Ascending aorta (tissue), 2 donors: ENCODE measurements at places on chromosomes 1 and 21.

DNA sequence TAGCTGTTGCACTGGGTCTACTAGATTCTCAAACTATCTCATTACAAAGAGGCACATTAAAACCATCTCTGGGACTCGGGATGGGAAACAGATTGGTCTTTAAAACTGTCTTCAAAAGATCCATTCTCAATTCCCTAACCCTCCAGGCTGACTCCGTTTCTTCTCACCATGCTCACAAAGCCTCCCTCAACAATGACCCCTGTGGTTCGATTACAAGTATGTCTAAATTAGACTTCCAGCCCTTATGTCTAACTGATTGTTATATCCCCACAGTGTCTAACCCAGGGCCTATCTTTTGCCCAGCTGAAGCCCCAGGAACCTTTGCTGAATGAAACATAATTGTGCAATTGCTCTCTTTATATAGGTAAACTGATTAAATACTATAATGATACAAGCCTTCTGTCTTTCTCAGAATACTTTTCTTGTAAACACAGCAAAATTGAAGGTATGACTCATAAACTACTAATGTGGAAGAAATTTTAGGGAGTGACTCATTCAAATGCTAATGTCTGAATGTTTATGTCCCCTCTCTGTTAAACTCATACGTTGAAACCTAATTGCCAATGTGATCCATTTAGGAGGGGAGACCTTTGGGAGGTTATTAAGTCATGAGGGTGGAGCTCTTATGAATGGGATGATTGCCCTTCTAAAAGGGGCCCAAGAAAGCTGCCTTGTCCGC lies 65.6 kb upstream of the DAB1 start:
- H3K4me3 ChIP-seq, result no peak overlapping the region
- H3K27ac ChIP-seq, result no peak overlapping the region
- H3K36me3 ChIP-seq, result no peaks in the 10 kb centered on the region
- no peaks in the 10 kb centered on the region for H3K4me1 ChIP-seq

GRCh38 chr1:214446772-214447556 lies 104.4 kb downstream of the PTPN14 start:
- H3K4me3 ChIP-seq, result no peak overlapping the region
- H3K4me1 ChIP-seq, result no peaks in the 10 kb centered on the region
- H3K27me3 ChIP-seq, result no peaks in the 10 kb centered on the region

GRCh38 chr1:155968670-155969069 lies 9.7 kb downstream of the ARHGEF2 start:
- H3K4me1 ChIP-seq, result peaks cover 73% of the 10 kb centered on the region
- no peak for DNase-seq
- no peak overlapping the region for H3K4me3 ChIP-seq
- no peaks in the 10 kb centered on the region for H3K27me3 ChIP-seq
- peaks cover 60% of the 10 kb centered on the region for H3K36me3 ChIP-seq

GRCh38 chr21:14675774-14676530 lies 129.8 kb upstream of the SAMSN1 start:
- DNase-seq, result no peak
- H3K4me3 ChIP-seq, result no peak overlapping the region
- no peaks in the 10 kb centered on the region for H3K4me1 ChIP-seq

DNA sequence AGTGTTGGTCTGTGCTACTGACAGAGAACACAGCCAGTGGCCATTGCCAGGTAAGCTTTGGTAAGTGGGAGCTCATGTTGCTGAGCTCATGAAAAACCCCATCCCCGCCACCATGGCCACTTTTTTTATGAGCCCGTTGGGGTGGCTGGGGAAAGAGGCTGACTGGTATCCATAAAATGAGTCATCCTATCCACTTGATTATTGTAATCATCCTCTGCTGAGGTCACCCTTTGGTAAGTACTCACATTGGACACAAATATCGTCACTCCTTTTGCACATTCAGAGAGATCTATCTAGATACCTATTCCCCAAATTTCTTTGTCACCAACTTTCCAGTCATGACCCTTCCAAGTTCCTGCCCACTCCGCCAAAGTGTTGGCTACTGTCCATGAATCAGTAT lies 22.0 kb downstream of the SLAMF7 start:
- H3K27me3 ChIP-seq, result no peaks in the 10 kb centered on the region
- H3K27ac ChIP-seq, result no peak overlapping the region
- no peaks in the 10 kb centered on the region for H3K36me3 ChIP-seq
- no peaks in the 10 kb centered on the region for H3K4me1 ChIP-seq
- no peak overlapping the region for H3K4me3 ChIP-seq
